HFF-Myc (cell line): ENCODE measurements at places on chromosomes 16 and 17.

DNA sequence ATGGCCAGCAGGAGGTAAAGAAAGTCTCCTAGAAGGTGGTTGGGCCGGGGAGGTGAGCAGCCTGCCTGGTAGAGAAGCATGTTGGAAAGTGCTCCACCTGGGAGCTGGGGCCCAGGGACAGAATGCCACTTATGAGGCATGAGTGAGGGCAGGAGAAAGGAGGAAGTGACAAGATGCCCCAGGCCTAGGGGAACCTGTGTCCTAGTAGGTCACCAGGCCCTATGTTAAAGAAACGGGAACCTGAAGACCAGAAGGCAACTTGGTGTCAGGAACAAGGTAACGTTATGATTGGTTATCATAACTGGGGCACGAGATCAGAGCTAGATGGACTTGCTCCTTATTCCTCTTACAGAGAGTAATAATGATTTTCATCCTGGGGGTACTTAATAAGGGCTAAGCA lies 34.3 kb downstream of the PITPNC1 start:
- no peak for DNase-seq

DNA sequence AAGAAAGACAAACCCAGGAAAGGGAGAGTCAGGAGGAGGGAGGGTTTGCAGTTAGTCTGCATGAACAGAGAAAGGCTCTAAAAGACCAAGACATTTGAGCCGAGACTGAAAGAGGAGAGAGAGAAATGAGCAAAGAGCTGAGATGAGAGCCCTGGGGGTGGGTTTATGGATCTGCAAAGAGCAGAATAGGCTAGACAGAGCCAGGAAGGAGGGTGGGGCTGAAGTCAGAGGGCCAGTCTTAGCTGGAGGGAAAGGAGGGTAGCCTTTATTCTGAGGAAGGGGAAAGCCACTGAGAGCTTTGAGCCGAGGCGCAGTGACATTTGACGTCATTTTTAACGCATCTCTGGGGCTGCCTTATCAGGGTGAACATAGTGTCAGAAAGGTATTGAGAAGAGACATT lies 85.7 kb upstream of the CDH13 start:
- DNase-seq: no peak

GRCh38 chr16:8959921-8960787 lies 3.6 kb downstream of the USP7 start:
- DNase-seq: no peak

GRCh38 chr17:8745586-8746500 lies 1.2 kb upstream of the CCDC42 start:
- no peak for DNase-seq

GRCh38 chr16:89561142-89561883 lies 831 bp downstream of the RPL13 start:
- no peak for DNase-seq

DNA sequence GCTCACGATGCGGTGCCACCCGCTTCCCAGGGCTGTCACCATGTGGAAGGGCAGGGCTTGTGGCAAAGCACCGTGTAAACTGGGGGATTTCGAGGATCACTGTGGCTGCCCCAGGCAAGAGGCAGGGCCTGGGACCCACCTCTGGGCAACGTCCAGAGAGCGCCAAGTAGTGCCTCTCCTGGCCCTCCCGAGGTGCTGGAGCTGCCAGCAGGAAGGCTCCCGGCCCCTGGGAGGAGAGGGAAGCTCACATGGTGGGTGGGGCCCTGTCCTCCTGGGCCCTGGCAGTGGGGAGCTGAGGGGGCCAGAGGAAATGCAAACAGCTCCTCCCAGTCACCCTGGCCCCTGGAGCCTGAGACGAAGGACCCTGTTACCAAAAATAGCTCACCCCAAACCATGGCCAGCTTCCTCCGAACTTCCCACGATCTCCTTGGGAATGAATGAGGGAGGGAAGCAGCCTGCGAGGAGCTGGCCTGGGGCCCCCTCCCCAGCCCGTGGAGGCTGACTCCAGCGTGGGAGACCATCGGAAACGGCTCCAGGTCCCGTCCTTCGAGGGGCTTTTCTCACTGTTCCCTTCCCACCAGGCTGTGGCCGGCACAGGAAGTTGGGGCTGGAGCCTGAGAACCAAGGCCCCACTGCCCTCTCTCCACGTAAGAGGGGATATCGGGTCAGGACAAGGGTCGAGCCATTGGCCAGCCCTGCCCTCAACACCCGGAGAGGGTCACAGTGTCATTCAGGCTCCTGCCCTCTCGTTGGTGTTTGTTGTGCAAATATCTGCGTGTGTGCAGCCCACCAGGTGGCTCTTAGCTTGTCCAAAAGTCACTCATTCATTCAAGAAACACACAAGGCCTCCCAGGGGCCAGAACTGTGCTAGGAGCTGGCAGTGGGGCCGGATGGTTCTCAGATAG lies 17.7 kb downstream of the VASN start:
- DNase-seq: no peak

GRCh38 chr17:78313735-78314648 lies 45.9 kb downstream of the SOCS3 start:
- DNase-seq: no peak

- no peak for DNase-seq
Observed at GRCh38 chr16:88477631-88478519, 24.8 kb downstream of the ZFPM1 start.
